ENCODE measurements at places on chromosomes 11 and 22.

- DNase-seq: peak; percentile 24
These were observed 75.7 kb downstream of the DEPDC5 start for GRCh38 chr22:31829505-31829904.

- no peak for DNase-seq
These were observed 28.4 kb downstream of the PRDM10 start for GRCh38 chr11:129974237-129974636.

- no peak for DNase-seq
These were observed 316.3 kb upstream of the LARGE1 start for GRCh38 chr22:34236527-34236926.

DNA sequence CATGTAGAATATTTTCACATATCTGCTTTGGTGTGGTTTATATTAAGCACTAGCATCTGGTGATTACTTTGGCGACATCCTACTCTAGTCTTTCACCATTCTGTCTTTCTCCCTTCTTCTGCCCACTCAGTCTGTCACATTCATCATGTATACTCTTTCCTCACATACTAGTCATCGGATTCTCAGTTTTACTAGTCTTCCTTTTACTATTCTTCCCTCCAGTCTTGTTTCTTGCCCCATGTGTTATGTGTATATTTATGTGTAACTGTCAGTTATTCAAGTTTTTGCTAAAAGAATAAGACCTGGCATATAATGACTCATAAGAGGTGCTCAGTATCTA is 4.6 kb upstream of the DIXDC1 start:
- no peak for DNase-seq

DNA sequence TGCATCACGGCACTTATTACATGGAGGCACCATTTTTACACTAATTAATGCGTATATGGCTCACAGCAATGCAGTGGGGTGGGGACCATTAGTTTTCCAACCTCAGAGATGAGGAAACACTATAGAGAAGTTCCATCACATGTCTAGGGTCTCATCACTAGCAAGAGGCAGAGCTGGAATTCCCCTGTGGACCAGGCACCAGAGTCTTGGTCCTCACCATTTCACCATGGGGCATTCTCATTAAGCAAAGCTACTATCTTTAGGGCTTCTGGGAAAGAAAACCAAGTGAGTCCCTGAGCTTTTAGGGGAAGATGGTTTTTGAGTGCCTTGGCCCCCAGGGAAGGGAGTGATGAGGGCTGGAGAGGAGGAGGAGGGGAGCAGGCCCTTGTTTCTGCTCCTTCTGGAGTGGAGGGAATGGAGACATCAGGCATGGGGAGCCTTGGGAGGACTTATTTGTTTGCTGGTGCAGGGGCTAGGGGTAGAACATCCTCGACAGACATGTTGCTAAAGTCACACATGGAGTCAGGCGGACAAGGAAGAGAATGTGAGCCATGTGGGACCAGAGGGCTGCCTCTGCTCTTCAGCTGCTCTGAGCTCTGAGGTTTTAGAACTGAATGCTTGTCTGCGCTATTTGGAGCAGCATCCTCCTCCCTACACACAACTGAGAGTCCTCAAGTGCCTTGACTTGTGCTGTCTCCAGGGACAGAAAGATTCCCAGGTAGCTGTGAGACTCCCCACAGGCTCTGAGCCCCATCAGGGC is 40.3 kb upstream of the ZBED5 start:
- no peak for DNase-seq

GRCh38 chr11:112129656-112130055 is 34.2 kb downstream of the IL18 start:
- no peak for DNase-seq

GRCh38 chr22:41340357-41340756 is 39.0 kb downstream of the ZC3H7B start:
- DNase-seq: no peak
